ENCODE measurements at places on chromosomes 3 and 15.

GRCh38 chr15:79956354-79956939 is 14.5 kb downstream of the BCL2A1 start:
- DNase-seq: no peak

- peak; percentile 66 for DNase-seq
Observed at GRCh38 chr15:51382787-51383186, 41.3 kb downstream of the GLDN start.

DNA sequence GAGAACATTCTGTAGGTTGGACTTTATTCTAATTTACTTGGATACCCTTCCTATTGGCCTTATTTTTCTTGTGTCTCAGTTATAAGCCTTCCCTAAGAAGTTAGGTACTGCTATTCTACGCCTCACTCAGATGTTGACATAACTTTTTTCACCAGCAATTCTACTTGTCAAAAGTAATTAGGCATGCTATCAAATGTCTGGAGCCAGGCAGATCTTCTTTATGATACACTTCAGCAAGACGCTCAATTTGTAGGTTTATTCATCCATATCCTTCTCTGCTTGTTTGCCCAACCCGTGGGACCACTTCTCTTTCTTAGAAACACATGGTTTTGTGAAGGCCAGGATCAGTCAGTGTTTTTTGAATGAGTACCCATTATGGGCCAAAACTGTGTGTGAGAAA is 36.2 kb upstream of the COL8A1 start:
- no peak for DNase-seq

GRCh38 chr15:85047271-85047948 is 65.8 kb downstream of the PDE8A start:
- peak; percentile 98 for DNase-seq

All from fibroblast of pulmonary artery (primary cell).